ENCODE measurements at places on chromosomes 3 and 15. TPM values are rescaled to one million over a fixed set of nuclear protein-coding genes. Genes with fewer than 3 reads are reported as not detected.

Gene GASK1A
- not detected for total RNA-seq

Gene PODXL2
- 1.8 TPM for total RNA-seq

DNA sequence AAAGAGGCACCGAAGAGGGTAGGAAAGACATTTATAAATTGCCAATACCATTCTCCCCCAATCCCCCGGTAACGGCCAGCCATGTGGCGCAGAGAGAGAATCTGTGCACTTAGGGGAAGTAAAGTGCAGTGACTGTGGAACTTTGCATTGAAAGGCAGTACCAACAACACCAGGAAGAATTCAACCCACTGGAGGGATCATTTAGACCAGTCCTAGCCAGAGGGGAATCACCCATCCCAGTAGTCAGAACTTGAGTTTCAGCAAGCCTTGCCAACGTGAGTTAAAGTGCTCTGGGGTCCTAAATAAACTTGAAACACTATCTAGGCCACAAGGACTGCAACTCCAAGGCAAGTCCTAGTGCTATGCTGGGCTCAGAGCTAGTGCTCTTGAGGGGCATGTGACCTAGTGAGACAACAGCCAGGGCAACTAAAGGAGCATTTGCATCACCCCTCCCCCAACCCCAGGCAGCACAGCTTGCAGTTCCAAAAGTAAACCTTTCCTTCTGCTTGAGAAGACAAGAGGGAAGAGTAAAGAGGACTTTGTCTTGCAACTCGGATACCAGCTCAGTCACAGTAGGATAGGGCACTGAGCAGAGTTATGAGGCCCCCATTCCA lies 15.0 kb downstream of the CEP70 start:
- no peak for DNase-seq

GRCh38 chr3:65210026-65210814 lies 522.4 kb upstream of the ADAMTS9 start:
- no peak for DNase-seq

GRCh38 chr3:20700714-20701113 lies 514.7 kb upstream of the SGO1 start:
- DNase-seq, result no peak

- DNase-seq, result no peak
These were observed 38.6 kb downstream of the SGO1 start for GRCh38 chr3:20147361-20147760.

DNA sequence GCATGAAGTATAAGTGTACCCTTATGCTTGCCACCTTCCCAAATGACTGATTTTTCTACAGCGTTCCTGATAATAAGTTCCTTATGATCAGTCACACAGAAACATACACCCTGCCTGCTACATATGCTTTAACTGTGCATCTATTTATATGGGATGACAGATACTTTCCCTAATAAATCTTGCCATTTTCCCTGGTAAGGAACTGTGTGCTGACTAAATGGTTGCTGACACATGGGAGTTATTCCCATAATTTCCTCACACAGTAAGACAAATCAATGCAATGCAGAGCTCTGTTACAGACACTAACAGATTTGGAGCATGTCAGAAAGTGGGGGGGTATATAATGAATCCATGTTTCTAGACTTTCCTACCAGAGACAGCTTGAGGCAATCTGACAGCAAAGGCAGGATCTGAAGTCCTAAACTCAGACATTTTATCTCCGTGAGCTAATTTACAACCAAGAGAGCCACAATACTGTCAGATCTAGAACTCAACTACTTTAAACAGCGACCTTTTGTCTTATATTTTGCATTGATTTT lies 86.9 kb upstream of the TCF12 start:
- DNase-seq, result no peak

DNA sequence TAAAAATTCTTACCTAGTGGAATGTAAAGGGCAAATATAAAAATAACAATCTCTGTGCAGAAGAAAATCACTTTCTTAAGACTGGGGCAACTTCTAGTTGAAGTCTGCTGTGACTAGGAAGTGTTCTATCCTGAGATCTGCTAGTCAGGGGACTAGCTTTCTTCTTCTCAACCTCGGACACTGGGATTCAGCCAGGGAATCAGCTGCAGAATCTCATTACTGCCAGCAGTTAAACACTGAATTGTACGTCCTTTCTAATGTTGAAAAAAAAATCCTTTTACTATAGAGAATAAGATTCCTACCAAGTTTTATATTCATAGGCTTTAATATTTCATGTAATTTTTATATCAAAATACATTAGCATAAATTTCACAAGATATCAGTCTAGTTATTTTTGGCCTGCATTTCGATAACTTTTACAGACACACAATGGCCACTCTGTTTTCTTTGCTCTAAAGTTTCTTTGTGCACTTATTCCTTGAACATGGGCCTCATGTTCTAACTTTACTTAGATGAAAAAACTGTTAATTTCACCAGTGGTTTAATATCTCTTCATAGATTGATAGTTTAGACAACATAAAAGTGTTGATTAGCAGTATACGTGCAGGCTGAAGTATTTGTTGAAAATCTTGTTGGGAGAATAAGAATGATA lies 2.6 kb upstream of the NEO1 start:
- DNase-seq, result no peak

DNA sequence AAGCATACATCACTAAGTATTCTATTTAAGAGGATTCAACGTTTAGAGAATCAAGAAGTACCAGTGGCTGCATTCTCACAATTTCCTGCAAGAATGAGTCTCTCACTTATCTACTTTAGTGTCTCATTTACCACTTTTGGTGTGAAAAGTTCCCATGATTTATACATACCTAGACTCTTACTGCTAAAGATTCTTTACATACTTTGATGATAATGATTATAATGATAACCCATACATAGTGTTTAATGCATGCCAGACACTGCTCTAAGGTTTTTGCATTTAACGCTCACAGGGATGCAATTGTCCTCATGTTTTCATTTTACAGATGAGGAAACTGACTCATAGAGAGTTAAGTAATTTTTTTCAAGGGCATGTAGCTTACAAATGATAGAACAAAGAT lies 133.6 kb downstream of the TMEM108 start:
- no peak for DNase-seq
